ENCODE measurements at places on chromosomes 5 and 9.

DNA sequence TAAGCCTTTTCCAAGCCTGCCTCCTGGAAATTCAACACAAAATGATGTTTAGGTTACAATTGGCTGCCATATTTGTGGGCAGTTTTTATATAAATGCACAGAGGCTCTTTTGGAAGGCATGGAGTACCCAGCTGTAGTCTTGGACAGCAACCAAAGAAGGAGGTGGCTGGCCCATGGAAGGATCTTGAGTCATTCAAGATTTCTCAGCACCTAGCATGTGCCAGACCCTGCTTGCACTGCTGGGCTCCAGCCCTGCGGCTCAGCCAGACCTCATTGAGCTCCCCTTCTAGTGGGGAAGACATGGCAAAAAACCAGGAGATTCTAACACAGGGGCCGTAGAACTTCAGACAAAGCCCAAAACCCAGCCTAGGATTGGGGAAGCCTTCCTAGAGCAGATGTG is 22.1 kb downstream of the JADE2 start:
- DNase-seq, result no peak

DNA sequence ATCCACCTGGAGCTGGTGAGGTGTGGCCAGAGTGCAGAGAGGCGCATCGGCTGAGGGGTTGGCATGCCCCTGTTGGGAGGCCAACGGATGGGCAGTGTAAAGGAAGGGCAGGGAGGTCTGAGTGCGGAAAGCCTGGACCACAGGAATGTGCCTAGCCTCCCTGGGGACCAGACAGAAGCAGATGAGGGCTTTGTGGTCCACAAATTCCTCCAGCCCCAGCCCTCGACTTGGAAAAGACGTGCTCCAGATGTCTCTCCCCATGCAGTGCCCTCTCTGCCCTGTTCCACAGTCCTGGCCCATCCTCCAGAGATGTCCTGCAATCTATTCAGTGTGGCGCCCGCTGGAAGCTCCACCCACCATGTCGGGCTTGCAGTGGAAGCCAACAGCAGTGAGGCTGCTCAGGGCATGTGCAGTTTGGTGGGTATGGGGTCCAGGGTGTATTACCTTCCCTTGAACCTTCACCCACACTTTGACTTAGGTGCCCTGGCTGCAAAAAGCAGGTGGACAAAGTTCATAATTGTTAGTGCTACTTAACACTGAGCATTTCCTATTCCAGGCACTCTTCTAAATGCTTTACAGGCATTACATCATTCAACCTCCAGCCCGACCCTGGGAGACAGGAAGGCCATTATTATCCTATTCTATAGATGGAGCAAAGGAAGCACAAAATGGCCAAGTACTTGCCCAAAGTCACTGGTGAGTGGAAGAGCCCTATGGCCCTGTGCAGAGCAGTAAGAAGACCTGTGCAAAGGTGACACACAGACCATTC is 120.2 kb upstream of the SLC25A48 start:
- DNase-seq, result no peak

GRCh38 chr5:174982485-174982884 is 258.1 kb downstream of the MSX2 start:
- DNase-seq, result no peak

- DNase-seq, result no peak
These were observed 507.2 kb downstream of the NFIB start for GRCh38 chr9:13806714-13807113.

GRCh38 chr5:128572051-128572929 is 34.2 kb upstream of the FBN2 start:
- DNase-seq, result no peak

- no peak for DNase-seq
These were observed 28.0 kb upstream of the DAP start for GRCh38 chr5:10789021-10789420.

GRCh38 chr9:130610862-130611707 is 31.7 kb downstream of the FUBP3 start:
- DNase-seq, result no peak

DNA sequence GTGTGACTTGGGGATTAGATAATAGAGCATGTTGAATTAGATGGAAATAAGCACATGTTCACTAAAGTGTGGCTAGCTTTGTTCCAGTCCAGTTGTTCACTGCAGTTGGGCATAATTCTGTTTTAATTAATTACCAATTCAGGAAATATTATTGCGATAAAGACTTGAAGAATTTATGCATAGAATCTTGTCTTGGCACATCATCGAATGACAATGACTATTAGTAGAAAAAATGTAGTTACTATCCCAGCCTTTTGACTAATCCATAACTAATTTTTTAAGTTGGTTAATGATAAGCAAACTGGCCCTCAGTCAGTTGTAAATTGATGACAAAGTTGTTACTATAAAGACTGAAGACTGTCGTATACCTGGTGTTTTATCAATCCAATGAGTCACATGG is 10.5 kb downstream of the LNPEP start:
- DNase-seq, result no peak

GRCh38 chr5:4735261-4735660 is 404.9 kb upstream of the ADAMTS16 start:
- DNase-seq, result no peak

DNA sequence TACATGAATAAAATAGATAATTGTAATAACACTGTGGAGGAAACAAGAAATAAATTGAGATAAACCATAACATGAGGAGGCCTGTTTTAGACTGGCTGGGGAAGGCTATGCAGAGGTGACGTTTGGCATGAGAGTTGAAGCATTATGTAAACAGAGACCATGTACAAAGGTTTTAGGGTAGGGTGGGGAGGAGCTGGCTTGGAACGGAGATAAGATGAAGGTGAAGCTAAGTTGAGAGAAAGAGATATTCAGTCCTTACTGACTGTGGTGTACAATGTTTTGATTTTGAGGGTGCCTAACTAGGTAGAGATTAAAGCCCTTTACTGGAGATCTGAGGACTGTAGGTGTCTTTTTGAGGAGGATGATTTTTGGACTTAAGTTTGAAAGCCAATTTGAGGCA is 17.8 kb downstream of the MAN2A1 start:
- DNase-seq, result no peak

GRCh38 chr9:38039907-38040682 is 28.9 kb downstream of the SHB start:
- DNase-seq, result no peak

DNA sequence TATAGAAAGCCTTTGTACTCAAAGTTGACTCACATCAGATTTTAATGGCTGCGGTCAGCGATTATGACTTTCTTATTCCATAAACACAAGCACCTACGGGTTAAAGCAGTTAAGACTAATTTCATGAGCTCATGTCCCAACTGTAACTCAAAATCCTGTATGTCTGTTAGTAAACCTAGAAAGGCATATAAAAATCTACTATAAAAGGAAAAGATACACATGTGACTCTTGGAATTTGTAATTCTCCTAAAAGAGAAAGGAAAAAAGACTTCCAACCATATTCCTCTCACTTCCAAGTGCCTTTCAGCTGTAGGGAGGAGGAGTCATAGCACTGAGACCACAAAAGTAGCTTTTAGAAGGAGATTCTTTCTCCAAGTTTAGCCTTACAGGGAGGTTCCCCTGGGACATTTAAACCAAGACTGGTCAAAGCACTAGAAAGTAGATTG is 129.1 kb downstream of the EBF1 start:
- no peak for DNase-seq

GRCh38 chr5:117131048-117131679 is 556.5 kb upstream of the SEMA6A start:
- DNase-seq, result no peak

DNA sequence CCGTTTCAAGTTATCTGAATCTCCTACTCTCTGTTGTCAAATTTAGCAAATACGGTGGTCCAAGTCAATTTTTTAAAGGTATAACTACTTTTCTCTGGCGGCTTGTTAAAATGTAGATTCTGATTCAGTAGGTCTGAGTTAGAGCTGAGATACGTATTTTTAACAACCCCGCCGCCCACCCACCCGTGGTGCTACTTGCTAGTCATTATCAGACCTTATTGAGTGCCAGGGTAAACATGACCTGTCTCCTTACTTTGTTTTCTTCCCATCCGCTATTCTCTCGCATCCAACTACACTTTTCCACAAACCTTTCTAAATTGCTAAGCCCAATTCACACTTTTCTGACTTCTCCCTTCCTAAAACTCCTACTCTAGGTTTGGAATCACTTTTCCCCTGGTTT is 694 bp upstream of the PLAA start:
- no peak for DNase-seq

DNA sequence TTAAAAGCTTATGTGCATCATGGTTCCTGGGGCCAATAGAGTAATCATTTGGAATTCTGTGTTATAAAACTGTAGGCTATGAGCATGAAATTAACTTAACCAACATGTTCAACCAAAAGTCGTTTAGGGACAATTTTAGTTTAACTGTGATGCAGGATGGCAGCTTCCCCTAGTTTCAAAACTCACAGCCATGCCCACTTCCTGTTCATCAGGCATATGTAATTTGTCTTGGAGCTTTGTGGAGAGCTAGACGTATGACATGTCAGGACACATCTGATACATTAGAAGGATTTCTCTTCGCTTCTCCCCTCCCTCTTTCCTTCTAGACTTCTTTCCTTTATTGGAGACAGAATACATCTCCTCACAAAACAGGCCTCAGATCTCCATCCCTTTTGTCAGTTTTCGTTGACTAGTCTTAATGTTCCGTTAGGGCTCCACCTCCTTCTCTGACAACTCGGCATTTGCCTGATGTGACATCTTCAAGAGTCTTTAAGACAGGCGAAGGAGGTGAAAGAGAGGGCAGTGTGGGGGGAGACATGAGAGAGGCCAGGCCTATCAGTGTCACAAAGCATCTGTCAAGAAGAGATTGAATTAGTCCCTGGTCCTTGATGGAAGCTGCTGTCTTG is 176.0 kb downstream of the MSX2 start:
- no peak for DNase-seq

DNA sequence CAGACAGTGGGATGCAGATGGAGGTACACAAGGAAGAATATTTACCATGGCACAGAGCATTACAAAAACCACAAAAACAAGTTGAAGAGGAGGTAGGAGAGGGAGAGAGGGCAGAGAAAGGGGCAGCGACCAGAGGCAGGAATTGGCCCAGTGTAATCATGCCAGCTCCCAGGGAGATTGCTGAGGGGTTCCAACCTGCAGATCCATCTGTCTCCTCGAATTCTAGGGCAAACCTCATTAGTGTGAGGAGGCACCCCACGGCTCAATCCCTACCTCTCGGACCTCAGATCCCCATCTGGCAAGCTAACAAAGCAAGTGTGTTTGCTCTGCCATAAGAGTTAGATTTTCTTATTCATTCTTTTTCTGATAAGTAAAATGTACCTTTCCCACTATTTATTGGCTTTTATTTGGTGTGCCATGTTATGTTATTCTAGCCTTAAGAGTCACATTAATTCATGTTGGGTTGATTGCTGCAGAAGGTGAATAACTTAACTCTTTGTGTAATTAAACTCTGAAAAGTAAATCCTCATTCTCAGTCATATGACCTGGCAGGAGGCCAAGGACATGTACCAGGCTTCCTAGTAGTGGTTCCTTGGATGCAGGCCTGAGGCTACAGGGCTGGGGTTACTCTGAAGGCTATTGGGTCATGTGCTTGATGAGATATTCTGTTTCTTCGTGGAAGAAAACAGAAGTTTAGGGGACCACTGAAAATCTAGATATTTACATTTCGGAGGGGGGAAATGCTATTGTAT is 315.2 kb upstream of the ATP10B start:
- DNase-seq, result no peak

DNA sequence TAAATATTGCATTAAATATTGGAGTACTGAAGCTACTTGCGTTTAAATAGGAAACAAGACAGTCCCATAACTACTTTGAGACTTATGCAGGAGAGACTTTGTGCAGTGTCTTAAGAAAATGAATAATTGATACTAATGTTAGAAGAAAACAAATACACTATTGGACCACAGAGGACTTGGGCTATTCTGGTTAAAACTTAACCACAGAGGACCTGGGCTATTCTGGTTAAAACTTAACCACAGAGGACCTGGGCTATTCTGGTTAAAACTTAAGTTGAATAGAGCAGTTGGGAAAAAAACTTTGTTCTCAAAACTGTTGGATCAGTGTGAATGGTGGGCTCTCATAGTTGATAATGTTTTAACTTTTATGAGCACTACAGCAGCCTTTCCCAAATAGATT is 141.7 kb downstream of the WDR70 start:
- DNase-seq, result no peak

DNA sequence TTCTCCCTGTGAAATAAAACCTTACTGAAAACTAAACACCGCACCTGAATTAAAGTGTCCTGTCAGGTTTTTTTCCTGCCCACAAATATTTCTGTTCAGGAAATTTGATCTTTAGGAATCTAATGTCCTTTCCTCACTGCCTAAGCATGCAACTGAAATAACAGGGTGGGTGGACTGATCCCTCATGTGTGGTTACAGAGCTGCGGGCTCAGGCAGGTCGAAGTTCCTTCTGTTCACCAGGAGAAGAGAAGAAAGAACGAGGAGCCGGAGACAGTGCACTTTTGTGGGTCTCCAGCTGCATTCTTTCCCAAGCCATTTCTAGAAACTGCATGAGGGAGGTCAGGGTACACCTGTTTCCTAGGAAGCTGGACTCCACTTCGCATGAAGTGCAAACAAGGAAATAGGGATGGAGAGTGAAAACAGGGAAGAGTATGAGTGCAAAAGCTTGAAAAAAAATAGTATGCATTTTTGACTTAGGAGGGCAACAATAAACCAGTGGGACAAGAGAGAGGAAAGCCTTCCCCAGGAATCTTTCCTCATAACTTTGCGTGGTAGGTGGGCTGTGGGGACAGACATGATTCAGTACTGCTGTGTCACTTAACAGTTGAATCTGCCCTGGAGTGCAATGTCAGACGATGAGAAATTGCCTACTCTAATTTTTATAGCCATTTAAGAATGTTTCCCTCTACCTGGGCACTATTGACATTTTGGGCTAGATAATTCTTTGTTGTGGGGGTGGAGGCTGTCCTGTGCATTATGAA is 60.3 kb downstream of the GCNT1 start:
- DNase-seq, result no peak

DNA sequence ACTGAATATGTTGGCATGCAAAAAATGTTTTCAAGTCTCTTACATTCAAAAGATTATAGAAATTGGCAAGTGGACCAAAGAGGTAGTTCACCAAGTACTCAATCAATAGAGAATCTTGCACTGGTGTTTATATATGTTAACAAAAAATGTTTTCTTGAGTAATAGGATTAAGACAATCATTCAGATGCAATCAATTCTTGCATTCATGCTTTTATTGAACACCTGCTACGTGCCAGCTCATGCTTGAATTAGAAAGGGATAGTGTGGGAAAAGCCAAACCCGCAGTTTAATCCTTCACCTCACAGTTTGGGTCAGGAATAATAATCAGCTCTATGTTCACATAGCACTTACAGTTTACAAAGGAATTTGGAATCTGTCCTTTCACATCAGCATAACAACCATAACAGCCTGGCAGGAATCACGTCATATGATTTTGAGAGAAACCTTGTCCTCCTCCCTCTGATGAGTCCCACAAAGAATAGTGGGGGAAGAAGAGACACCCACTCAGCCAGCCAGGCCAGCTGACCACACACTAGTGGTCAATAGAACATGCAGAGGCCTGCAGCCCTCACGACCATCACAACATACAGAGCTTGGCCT is 36.8 kb upstream of the FRRS1L start:
- DNase-seq, result no peak

GRCh38 chr9:73437758-73438157 is 286.1 kb downstream of the ANXA1 start:
- DNase-seq, result no peak
